T-cell (primary cell): ENCODE measurements at places on chromosomes 2 and 18. TPM values are rescaled to one million over a fixed set of nuclear protein-coding genes. Genes with fewer than 3 reads are reported as not detected.
A peak's percentile ranks its signal among the peaks of the same experiment; 100 is the strongest.

GRCh38 chr18:23356915-23357601 lies 96.0 kb upstream of the RIOK3 start:
- no peak for DNase-seq

GRCh38 chr2:152171718-152172117 lies 3.8 kb downstream of the STAM2 start:
- DNase-seq: no peak

GRCh38 chr2:105820691-105821090 lies 76.0 kb downstream of the NCK2 start:
- DNase-seq: no peak

DNA sequence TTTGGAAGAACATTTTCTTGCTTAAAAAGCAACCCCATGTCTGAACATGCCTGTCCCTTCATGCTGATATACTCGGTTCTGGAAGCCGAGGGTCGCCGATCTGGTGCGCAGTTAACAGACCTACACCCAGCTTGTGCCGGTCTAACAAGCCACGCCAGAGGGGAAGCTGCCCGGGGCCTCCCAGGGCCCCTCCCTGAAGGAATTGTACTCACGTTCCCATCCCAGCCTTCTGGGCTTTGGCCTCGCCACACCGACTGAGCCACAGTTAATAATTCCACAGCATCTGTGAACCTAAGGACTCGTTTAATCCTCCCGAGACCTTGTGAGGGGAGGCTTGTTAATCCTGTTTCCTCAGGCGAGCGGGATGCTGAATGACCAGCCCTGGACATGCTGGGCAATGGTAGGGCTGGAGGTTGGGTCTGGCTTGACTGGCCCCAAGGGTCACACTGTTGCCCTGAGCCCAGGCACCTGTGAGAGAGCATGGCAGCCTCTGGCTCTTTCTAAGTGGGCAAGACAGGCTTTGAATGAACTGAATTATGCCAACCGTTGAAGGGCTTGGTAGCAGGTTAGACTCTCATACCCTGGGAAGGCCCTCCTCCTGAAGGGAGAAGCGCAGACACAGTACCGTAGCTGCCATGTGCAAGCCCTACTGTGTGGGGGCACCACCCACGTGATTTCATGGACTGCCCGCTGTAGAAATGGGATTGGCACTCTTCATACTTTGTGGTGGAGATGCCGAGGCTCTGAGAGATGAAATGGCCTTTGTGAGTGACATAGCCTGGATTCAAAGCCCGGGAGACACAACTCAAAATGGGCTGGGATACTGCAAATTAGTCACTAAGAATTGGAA lies 27.9 kb upstream of the ODC1 start:
- no peak for DNase-seq

DNA sequence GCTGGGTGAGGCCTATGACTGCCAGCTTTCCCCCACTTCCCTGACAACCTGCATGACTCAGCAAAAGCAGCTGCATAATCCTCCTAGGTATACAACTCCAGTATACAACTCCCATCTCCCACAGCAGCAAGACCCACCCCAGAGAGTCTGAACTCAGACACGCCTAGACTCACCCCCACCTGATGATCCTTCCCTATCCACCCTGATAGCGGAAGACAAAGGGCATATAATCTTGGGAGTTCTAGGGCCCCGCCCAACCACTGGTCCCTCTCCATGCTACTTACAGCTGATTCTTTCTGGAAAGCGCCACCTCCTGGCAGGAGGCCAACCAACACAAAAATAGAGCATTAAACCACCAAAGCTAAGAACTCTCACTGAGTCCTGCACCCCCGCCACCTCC lies 296.5 kb downstream of the DCC start:
- DNase-seq: no peak

GRCh38 chr2:141399270-141399669 lies 731.5 kb downstream of the LRP1B start:
- DNase-seq: no peak

GRCh38 chr2:60555066-60555782 lies 1.8 kb upstream of the BCL11A start:
- peak; percentile 43 for DNase-seq

DNA sequence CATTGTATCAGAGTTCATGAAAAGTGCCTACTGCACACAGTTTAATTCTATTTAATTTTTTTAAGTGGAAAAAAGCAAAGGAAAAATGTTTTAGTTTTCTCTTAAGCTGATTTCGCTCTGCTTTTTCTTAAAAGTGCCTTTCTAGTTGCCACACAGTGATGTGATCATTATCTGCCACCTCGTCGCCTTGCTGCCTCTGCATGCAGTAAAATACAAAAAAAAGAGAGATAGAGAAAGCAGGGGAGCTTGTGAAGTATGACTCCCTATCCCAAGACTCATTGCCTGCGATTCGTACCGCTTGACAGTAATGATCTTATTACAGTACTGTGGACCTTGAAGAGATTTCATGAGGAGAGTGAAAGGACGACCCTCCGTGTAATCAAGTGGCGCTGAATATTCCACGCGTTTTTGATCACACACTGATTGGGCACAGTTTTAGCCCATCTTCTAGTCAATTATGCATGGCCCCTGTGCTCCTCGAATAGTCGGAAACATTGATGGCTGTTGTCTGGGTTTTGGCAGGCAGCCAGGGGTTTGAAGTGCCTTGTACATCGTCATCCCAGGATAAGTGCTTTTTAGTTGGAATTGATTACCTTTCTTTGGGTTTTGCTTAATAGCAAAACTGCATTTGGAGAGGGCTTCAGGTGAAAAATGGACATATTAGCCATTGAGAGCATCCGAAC lies 188.3 kb downstream of the GBX2 start:
- DNase-seq: no peak

DNA sequence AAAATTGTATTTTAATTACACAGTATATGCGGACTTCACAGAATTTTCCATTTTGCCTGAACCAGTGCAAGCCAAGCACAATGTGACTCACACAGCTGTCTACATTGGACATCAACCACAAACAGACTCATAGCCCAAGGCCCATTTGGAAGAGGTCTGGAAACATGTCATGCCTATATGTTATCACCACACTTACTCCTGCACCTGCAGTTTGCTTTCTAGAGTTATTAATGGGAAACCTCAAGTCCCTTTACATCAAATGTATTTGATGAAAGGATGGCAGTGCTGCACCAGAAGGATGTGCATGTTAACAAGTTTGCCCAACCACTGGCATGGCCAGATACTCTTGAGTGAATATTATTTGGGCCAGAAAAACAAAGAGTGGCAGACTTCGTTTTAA lies 548.9 kb upstream of the CDH2 start:
- DNase-seq: no peak

- DNase-seq: no peak
These were observed 5.8 kb upstream of the MTA3 start for GRCh38 chr2:42562474-42563144.

DNA sequence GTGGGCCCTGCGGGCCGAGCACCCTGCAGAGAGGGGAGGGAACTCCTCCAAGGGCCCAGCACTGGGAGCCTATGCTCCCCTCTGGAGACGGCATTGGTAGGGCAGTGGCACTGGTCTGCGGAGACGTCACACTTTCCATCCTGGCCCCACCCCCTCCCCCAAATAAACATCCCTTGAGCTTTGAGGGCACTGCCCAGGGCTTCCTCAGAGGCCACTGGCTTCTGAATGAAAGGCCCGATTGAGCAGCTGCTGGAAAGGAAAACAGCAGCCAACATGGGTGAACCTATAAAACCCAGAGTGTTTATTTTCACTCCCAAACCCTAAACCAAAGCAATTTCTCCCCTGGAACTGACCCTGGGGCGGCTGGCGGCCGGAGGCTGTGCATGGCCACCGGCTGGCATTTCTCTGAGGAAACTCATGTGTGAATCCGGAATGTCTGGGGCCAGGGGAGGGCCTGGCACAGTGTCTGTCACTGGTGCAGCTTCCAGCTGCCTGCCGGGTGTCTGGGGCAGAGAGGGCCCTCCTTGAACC lies 138.9 kb downstream of the DYSF start:
- DNase-seq: no peak

- no peak for DNase-seq
These were observed 79.0 kb upstream of the NOSTRIN start for GRCh38 chr2:168723275-168723899.

- no peak for DNase-seq
These were observed 37.3 kb upstream of the MALL start for GRCh38 chr2:110152943-110153342.

DNA sequence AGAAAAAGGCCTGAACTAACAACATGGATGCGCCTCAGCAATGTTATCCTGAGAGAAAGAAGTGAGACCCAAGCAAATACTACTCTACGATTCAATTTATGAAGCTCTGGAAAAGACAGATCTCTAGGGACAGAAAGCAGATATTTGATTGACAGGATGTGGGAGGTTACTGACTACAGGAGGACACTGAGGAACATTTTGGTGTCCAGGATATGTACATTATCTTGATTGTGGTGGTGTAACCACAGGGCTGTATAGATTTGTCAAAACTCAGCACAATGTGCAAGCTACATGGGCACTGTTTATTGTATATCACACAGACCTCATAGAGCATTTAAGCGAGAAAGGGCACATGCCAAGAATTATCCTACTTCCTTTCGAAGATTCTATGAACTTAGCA lies 219.8 kb downstream of the PTGR3 start:
- no peak for DNase-seq

DNA sequence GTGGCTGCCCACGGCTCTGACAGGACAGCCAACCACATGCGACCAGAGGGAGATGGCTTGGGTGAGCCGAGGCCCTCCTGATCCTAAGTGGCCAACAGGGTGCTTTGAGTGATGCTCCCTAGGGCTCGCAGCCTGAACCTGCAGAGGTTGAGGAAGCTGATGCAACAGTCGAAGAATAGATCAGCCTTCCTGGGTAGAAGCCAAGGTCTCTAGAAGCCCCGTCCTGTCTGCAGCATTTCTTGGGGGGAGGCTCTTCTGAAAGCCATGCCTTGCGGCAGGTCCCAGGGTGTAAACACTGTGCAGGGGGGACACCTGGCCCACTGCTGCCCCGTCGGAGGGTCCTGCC lies 136.4 kb downstream of the HDAC4 start:
- DNase-seq: no peak

- no peak for DNase-seq
These were observed 401.1 kb upstream of the LRATD1 start for GRCh38 chr2:14231391-14231898.

- no peak for DNase-seq
These were observed 79.7 kb downstream of the TMEM17 start for GRCh38 chr2:62426154-62426912.

The LCT gene
- total RNA-seq: 0.19 TPM

The SERPINB11 gene
- total RNA-seq: not detected

The CRIM1 gene
- 4.2 TPM for total RNA-seq

The FAM124B gene
- total RNA-seq: 0.35 TPM

The CAPN14 gene
- total RNA-seq: 0.76 TPM

The IGFBP2 gene
- total RNA-seq: 1.8 TPM
